ENCODE measurements at places on chromosomes 3 and 15. TPM values are rescaled to one million over a fixed set of nuclear protein-coding genes. Genes with fewer than 3 reads are reported as not detected.
A peak's percentile ranks its signal among the peaks of the same experiment; 100 is the strongest.

- no peak for DNase-seq
Measured at GRCh38 chr15:98583771-98584430, 64.4 kb upstream of the IGF1R start.

DNA sequence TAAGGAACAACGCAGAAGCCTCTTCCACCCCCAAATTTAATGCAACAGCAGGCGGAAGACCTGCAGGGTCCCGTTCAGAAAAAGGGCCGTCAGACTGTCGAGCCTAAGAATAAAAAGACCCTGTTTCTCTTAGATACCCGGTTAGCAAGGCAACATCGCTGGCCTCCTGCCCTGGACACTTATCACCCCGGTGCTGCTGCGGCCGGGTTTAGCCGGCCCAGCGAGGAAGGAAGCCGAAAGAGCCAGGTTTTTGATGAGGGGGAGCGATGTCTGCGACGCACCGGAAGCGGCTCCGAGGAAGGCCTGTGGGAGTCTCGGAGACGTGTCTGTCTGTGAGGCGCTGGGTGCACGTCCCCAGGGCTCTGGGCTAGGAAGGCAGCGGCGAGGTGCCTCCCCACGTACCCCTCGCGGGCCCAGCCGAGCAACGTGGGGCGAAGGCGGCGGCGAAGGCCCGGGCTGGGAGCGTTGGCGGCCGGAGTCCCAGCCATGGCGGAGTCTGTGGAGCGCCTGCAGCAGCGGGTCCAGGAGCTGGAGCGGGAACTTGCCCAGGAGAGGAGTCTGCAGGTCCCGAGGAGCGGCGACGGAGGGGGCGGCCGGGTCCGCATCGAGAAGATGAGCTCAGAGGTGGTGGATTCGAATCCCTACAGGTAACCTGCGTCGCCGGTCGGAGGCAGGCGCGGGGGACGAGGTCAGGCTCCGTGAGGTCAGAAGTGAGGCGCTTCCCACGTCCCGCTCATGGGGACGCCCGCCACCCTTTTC, at the start of gene UBA5:
Gene UBA5 (plus strand): TSS at position 278 of the 759 bp plus-strand sequence. CDS start 209 bp downstream, at position 487.
- peak; percentile 56 for DNase-seq

DNA sequence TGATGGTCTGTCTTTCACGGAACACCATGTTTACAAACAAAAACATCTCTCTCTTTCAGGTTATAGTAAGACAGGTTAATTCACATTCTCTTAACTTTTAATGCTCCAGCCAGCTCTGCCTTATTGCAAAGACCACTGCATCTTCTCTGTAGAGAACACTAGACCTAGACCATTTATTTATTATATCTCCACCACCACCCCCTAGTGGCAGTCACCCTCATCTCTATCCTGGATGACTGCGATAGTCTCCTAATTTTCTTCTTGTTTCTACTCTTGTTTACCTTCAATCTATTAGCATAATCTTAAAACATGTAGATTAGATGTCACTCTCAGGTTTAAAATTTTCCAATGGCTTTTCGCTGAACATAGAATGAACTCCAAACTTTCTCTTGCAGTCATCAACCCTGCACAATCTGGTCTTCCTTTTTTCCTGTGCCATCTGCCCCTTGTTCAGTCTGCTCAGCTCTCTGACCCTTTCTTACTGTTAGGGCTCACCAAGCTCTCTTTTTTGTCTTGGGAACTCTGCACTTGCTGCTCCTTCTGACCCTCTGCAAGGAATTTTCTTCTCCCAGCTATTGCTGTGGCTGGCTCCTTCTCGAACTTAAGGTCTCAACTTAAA, 155.6 kb downstream of the SQOR start:
- DNase-seq = no peak

DNA sequence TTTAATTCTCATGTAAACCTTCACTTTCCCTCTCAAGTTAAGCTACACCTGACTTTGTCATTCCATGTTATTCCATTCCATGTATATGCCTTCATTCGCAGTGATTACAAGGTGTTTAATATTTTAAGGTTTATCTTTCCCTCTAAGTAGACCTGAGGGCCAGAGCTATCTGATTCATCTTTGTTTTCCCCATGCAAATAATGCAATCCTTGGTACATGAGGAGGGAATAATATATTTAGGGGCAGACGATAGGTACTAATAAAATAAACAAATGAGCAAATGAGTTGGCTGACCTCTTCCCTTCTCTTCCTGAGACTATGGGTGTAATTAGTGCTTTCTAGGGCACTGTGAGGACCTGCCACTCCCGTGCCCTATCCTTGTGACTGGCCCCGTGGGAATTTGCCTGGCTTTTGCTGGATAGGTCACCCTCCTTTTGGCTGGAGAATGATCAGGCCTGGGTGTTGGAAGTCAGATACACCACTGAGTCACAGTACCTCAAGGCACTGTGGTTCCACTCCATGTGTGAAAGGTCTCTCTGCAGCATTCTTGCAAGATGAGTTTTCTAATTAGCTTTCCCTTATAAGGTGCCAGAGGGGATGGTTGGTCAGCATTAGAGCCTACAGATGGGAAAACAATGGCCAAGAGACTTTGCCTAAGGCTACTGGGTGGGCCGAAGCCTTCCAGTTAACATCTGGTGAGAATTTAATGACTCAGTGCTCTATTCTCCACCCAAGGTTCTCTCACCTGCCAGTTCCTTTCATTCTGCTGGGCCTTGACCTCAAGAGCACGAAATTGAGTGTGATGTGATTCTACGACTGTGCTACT, 183.2 kb downstream of the P3H2 start:
- DNase-seq = no peak

- no peak for DNase-seq
Measured at GRCh38 chr3:39063143-39063542, 11.3 kb downstream of the WDR48 start.

- DNase-seq = no peak
Measured at GRCh38 chr15:90035840-90036230, 34.7 kb downstream of the ZNF710 start.

- DNase-seq = no peak
Measured at GRCh38 chr15:31217566-31218270, 108.9 kb upstream of the KLF13 start.

- DNase-seq = no peak
Measured at GRCh38 chr3:38122712-38123290, 14.1 kb downstream of the ACAA1 start.

GRCh38 chr3:197592361-197593045, 36.7 kb upstream of the BDH1 start:
- DNase-seq = peak; percentile 23

DNA sequence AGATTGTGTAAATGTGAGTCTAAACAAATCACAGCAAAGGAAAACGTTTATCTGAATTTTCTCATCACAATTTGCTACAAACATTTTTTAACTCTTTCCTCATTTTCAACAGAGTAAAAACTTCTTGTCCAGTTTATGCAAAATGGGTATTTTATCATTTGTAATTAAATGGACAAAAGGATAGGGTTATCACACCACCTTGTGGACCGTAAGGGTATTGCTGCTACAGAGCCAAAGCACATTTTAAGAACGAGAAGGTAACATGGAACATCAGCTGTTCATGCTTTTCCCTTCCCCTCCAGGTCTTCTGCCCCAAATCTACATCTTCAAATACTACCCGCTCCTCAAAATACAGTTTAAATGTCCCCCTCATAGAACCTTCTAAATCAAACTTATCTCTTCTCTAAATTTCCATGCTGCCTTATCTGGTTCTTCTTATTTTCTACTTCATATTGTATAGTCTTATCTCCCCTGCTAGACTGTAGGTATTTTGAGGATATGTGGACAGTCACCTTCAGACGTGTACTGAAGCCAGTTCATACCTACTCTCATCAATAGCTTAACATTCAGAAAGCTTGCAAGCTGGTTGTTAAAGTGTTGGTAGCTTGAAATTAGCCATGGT, 12.8 kb upstream of the SETMAR start:
- DNase-seq = peak; percentile 12

DNA sequence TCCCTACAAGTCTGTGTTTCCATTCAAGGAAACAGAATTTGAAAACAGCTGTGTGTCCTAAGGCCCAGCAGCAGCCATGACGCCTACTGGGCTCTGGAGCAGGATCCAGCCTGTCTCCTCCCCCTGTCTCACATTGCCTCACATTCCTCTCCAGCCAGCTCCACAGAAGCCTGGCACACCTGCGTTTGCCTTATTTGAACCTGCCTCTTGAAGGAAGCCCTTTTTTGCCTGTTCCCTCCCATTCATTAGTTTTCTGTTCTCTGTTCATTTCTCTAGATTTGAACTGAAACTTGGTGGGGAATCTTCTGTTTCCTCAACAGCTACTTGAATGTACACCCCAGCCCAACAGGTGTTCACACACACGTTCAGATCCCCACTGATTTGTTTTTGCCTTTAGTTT, 890.5 kb downstream of the TUSC7 start:
- DNase-seq = no peak

DNA sequence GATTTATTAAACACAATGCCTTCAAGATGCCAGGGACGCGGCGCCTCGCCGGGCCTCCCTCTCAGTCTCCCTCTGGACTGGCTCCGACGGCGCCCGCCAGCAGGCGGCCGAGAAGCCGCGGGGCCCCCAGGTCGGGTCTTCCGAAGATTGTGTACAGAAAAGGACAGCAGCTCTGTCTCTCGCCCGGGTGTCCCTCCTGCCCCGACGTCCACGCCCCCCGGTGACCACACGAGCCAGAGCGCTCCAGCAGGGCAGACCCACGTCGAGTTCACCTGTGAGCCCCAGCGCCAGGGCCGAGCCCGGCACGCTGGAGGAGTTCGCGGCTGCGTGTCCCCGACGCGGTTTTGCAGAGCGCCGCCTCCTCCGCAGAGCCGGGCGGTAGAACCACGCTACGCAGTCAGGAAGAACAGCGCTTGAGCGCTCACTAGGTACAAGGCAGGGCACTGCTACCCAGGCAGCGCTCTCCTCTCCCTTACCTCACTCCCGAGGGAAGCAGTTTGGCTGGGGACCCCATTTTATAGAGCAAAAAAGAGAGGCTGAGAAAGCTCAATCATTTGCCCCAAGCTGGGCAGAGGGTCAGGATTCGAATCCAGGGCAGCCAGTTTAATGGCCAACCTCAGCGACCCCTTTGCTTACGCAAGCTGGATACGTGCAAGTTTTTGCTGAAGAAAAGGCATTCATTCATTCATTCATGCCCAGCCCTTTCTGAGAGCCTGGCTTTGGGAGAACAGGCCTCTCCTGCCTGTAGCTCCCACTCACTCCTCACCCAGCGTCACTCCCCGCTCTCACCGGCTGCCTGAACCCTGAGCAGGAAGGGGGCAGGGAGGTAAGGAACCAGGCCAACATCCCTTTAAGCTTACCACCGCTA, 3.0 kb upstream of the TLE3 start:
- peak; percentile 59 for DNase-seq

LRRIQ4 gene
- total RNA-seq = not detected

LPP gene
- total RNA-seq = 16.5 TPM

GRK7 gene
- not detected for total RNA-seq

GCNT3 gene
- total RNA-seq = not detected

CHST2 gene
- total RNA-seq = 4.9 TPM

SCAANT1 gene
- total RNA-seq = not detected

All from activated T-cell treated with anti-CD3 and anti-CD28 coated beads, Interleukin-2, amount 50 U/mL, for 4 hours (primary cell).